Stimulated activated CD8-positive, alpha-beta memory T cell treated with anti-CD3 and anti-CD28 coated beads, Interleukin-7, amount 100 ng/mL, for 1 hour (primary cell): ENCODE measurements at places on chromosomes 13 and 19.

DNA sequence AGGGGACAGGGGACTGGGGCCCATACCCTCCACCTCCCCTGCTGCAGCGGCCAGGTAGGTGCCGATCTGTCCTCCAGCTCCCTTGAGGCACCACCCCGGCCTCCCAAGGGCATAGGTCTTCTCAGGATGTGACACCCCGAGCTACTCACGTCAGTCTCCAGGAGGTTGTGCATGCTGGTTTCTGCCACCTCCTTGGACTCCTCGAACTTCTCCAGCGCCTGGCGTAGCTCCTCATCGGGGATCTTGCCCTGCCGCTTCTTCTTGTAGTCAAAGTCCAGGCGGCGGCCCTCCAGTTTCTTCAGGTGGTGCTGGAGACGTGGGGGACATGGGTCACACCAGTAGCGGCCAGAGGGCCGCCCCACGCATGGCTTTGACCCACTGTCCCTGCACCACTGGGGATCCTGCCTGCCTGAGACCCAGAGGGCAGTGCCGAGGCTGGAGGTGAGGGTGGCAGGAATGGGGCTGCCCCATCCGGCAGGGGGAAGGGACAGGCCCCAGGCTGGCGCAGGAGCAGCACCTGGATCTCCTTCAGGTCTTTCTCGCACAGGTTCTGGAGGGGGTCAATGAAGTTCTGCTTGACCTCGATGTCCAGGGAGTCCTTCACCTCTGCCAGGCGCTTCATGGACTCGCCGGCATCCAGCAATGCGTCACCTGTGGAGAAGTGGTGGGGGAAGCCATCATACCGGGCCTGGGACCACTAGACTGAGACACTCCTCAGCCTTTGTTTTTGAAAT is 20.4 kb downstream of the MPND start:
- DNase-seq = no peak

GRCh38 chr13:36998624-36999041 is 507 bp downstream of the ALG5 start:
- DNase-seq = no peak

- DNase-seq = peak; percentile 57
Measured at GRCh38 chr19:42254089-42254849, 659 bp downstream of the ERF start.

- no peak for DNase-seq
Measured at GRCh38 chr13:80217614-80218456, 123.1 kb downstream of the SPRY2 start.

DNA sequence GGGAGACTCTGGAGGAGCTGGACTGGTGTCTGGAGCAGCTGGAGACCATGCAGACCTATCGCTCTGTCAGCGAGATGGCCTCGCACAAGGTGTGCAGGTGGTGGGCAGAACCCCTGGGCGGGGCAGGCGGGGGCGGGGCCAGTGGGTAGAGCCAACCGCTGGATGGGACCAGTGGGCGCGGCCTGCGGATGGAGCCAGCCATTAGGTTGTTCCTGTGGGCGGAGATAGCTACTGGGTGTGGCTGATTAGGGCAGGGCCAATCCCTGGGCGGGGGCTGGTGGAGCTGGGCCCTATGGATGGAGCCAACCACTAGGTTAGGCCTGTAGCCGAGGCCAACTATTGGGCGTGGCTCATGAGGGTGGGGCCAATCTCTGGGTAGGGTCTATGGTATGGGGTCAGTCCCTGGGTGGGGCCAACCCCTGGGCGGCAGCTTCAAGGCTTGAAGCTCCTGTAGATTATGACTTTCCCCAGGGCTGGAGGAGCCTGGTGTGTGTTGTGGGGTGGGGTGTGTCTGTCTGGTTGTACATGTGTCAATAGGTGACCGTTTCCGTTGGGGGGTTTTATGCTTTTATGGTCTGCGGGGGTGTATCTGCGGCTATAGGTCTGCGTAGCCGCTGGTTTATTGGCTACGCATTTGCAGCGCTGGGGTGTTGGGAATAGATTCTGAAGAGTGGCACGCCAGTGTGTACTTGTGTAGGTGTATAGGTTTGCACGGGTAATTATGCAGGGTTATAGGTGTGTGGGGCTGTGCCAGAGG is 30.7 kb downstream of the PDE4A start:
- no peak for DNase-seq

GRCh38 chr19:1057176-1057855 is 9.7 kb upstream of the ARHGAP45 start:
- DNase-seq = no peak
